ENCODE measurements at places on chromosomes 2 and 18. TPM values are rescaled to one million over a fixed set of nuclear protein-coding genes. Genes with fewer than 3 reads are reported as not detected.

PTPN18 gene
- 30.5 TPM for total RNA-seq

MC4R gene
- total RNA-seq = 1.2 TPM

ZNF804A gene
- total RNA-seq = 21.1 TPM

NT5C1B gene
- not detected for total RNA-seq

SPATA3 gene
- not detected for total RNA-seq
